Muscle of back (tissue), 13 donors: ENCODE measurements at places on chromosomes 3 and 15.

GRCh38 chr15:44554934-44555723 is 18.2 kb downstream of the EIF3J start:
- no peak for DNase-seq

GRCh38 chr15:29849218-29849617 is 26.9 kb upstream of the TJP1 start:
- no peak for DNase-seq

DNA sequence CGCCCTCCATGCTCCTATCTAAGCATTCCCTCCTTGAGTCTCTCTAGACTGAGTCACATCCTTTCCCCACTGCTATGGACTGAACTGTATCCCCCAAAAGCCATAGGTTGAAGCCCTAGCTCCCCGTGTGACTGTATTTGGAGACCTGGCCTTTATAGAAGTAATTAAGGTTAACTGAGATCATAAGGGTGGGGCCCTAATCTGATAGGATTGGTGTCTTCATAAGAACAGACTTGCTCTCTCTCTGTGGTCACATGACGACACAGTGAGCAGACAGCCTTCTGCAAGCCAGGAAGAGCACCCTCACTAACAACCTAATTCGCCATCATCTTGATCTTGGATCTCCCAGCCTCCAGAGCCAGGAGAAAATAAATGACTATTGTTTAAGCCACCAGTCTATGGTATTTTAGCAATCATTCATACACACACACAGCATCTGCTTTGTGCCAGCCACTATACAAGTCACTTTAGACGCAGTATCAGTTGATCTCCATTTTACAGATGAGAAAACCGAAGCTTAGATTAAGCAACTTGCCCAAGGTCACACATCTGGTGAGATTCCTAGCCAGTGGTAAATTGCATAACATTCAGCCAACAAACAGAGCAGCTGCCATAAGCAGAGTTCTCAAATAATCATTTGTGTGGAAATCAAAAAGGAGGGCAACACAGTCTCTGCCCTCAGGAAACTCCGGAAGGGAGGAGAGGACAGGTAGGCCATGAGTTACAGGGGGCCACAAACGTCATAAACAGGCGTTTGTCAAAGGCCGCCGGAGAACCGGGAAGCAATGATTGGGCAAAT is 66.3 kb upstream of the HES1 start:
- no peak for DNase-seq

DNA sequence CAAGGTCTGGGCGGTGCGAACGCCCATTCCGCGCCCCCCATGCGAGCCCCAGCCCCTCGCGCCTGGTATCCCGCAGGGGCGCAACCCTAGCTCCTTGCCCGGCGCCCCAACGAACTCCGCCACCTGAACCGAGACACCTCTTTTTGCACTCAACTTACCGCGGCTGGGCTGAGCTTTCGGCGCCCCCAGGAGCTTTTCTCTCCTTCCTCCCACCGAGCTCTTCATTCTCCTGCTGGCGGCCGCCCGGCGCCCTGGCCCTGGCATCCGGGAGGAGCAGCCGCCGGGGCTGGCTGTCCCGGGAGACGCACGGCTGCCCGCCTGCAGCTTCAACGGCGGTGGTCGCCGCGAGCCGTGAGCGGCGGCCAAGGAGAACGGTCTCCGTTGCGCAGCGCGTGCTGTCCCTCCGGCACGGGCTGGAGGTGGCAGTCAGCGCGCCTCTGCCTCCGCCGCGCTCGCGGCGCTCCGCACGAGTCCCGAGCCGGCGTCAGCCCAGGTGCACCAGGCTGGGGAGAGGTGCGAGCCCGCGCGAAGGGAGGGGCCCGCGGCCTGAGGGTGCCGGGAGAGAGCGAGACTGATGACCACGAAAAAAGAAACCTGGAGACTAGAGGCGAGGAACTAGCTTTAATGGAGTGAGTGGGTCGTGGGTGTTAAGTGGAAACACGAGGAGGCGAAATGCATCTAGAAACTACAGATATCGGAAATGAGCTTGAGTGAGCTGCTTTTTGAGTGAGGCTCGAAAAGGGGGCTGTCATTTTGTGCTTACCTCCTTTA is 621.5 kb upstream of the ZNF385D start:
- DNase-seq = peak; percentile 79

- DNase-seq = peak; percentile 36
These were observed 72.5 kb downstream of the FOXP1 start for GRCh38 chr3:71511037-71511436.

- DNase-seq = no peak
These were observed 75.6 kb upstream of the MBNL1 start for GRCh38 chr3:152192936-152193672.

DNA sequence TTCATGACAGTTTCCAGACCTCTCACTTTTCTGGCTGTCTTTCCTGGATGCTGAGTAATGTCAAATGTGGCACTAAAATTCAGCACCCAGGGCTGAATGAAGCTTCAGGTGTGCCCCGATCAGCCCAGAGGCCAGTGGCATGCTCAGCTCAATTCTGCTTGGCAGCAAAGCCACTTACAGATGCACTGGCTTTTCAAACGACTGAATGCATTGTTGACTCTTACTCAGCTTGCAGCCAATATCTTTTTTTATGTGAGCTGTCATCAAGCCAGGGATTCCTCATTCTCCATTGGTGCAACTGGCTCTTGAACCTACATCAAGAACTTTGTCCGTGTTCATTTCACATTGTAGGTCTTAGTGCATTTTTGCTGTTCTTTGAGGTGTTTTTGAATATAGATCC is 60.7 kb downstream of the ZDHHC19 start:
- no peak for DNase-seq

DNA sequence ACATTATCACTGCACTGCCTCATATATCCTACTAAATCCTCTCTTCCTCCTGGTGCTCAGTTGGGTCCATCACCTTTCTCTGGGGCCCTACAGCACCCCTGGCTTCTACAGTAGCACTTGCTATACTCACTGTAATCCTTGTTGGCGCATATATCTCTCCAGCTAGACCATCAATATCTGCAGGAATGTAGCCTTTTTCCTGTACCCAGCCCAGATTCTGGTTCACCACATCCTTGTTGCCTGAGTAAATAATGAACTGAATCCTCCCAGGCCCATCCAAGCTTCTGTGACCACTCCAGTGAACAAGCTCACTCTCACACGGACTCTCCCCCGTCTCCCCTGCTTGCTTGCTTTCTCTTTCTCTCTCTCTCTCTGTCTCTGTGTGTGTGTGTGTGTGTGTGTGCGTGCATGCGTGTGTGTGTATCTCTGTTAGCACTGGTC is 62.5 kb upstream of the LIPC start:
- DNase-seq = no peak

- DNase-seq = no peak
These were observed 75.8 kb downstream of the ZPLD1 start for GRCh38 chr3:102510663-102511062.

- no peak for DNase-seq
These were observed 247.7 kb downstream of the PLCL2 start for GRCh38 chr3:17132286-17133115.

DNA sequence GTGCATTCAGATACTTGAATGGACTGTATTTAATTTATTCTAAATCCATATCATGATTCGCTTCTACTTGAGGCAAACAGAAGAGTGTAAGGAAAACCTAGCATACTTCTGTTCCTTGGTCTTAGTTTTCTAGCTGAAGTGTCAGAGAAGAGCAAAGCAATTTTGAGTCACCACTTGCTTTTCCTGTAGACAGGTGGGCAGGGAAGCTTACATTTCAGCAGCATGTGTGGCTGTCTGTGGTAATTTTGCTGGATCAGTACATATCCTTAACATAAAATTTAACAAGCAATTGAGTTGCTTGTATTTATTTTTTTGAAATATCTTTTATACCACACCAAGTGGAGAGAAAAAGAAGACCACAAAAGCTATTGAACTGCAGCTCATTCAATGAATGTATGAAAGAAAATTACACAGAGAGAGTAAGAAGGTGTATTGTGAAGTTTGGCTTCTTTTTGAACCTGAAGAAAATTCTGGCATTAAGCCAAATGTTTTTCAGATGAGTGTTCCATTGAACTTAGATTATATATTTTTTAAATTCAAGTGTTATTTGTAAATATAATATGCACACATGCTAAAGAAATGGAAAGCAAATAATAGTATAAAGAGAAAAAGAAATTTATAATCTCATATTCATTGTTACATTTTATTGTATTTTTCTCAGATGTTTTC is 747.6 kb downstream of the NAALADL2 start:
- DNase-seq = no peak

DNA sequence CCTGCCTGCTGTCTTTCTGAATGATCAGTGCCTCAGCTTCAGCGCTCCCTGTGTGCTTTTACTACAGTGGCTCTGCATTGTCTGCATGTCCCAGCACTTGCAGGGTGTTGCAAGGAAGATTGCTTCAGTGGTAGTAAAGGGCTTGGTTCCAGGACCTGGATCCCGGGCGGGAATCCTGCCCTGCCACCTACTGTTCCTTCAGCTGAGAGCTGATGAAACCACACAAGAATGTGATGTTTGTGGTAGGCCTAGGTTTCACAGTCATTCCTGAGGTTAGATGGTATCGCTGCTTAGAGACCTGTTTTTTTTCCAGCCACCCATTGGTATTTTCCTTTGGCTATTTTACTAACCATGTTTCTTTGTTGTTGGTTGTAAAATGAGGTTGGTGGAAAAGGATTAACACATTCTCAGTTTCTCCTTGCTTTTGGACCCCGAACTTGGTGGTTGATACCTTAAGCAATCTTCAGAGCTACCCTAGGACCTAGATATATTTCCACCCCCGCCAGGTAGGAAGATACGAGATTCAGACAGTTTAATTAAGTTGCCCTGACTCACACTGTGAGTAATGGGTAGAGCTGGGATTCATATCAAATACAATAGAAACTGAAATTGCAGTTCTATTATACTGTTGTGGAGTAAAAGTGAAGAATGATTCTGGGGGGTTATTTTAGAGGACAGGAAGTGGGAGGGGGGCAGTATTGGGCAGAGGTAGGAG is 11.4 kb downstream of the GPR87 start:
- DNase-seq = no peak

DNA sequence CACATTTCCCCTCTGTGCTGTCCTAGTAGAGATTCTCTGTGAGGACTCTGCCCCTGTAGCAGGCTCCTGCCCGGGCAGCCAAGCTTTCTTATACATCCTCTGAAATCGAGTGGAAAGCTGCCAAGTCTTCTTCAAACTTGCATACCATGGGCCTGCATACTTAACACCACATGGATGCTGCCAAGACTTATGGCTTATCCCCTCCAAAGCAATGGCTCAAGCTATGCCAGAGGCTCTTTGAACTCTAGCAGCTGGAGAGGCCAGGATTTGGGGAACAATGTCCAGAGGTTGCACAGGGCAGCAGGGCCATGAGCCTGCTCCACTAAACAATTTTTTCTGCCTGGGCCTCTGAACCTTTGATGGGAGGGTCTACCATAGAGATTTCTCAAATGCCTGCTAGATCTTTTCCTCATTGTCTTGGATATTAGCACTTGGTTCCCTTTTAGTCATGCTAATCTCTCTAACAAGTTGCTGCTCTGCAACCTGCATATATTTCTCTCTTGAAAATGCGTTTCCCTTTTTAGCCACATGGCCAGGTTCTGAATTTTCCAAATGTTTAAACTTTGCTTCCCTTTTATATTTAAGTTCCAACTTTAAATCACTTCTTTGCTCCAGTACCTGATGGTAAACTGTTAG is 6.1 kb upstream of the PLSCR4 start:
- no peak for DNase-seq

DNA sequence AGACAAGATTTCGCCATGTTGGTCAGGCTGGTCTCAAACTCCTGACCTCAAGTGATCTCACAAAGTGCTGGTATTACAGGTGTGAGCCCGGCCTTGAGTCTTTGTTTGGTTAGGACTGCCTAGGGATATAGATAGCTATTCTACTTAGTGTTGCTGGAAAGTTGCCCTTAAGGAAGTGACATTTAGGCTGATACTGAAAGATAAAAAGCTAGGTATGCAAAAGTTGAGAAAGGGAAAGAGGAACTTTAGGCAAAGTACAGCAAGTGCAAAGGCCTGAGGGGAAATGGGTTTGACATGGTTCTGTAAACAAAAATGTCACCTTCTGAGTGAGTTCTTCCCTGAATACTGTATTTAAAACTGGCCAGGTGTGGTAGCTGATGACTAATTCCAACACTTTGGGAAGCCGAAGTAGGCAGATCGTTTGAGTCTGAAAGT is 111.5 kb downstream of the ZNF609 start:
- DNase-seq = no peak
